Effector CD4-positive, alpha-beta T cell (primary cell): ENCODE measurements at places on chromosomes 2 and 18.

DNA sequence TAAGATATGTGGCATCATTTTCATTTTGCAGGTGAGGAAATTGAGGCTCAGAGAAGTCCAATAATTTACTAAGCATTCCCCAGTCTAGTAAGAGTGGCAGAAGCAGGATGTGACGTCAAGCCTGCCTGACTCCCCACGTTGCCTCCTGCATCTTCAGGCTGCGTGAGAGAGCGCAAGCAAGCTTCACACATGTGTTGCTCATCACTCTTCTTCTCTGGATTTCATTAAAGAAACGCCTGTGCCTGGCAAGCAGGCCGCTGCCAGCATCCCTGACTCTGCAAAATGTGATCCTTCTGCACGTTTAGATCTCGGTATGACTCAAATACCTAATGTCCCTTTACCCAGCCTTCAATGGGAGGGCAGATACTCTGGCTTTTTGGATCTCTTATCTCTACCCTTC is 96.8 kb downstream of the PRKCE start:
- no peak for DNase-seq

GRCh38 chr18:26919201-26919600 is 53.7 kb upstream of the AQP4 start:
- no peak for DNase-seq

DNA sequence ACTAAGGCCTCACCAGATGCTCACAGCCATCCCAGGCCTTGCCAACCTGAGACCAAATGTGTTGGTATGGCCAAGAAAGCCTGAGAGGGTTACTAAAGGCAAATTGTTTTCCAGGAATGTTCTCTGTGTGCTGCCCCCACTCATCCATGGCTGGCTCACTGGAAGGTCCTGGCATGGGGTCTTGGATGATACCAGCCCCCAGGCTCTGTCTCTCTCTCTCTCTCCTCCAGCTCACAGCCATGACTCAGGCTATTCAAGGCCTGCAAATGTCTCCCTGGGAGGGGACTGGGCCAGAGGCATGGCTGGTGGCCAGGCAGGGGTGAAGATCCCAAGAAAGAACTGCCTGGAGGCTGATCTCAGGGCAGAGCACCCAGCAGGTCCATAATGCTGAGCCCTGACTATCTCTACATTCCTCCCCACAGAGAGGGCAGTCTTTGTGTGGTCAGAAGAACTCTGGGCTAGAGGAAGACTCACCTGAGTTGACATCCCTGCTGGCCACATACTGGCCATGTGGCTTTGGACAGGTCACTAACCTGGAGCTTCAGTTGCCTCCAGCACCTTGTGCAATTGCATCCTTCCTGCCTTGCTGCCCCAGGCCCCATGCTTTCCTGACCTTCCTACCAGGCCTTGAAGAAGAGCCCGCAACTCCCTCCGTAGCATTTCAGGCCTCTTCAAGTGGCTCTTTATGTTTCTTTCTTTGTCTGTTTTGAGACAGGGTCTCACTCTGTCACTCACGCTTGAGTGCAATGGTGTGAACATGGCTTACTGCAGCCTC is 150.4 kb downstream of the ZFP36L2 start:
- no peak for DNase-seq

DNA sequence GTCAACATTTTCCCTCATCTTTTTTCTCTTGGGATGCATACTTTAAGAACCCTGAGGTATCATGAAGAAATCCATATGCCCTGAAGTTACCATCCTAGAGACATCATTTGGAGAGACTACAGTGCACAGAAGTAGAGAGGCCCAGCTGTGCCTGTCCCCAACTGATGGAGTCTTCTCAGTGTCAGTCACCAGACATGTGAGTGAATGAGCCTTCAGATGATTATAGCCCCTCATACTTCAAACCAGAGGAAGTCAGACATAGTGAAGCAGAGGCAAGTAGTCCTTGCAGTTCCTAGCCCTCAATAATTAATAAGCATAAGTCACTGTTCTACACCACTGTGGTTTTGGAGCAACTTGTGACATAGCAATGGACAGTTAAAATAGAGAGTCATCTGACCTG is 194.4 kb upstream of the ITGA4 start:
- DNase-seq, result no peak

GRCh38 chr2:128360711-128361110 is 42.0 kb upstream of the HS6ST1 start:
- no peak for DNase-seq

- DNase-seq, result no peak
Measured at GRCh38 chr18:28382215-28382879, 205.4 kb upstream of the CDH2 start.

DNA sequence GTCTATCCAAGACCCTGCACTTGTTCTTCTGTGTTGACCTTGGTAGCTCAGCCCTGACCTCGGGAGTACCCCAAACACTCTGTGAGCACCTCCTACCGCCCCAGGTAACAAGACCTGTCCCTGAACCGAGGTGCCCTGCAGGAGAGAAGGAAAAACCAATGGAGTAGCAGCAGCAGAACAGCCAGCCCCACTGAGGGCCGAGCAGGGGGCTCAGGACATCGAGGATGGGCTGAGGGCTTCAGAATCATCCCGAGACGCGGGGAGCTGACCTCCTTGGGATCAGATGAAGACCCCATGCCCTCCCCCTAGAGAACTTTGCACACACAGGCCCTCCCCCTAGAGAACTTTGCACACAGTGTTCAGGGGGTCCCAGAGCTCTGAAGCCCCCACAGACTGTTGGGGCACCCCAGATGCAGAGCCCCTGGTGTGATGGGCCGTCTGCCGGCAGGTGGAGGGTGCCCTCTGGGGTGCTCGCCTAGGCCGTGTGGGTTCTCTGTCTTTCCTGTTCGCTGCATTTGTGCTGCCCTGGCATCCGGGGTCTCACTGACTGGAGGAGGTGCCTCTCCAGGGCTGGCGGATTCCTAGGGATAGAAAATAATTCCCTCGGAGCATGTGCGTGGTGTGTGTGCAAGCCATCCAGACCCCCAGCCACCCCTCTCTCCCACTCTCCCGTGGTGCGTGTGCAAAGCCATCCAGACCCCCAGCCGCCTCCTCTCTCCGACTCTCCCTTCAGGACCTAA is 189.1 kb downstream of the TWIST2 start:
- DNase-seq, result no peak

GRCh38 chr18:37156330-37156942 is 327.5 kb downstream of the KIAA1328 start:
- no peak for DNase-seq

DNA sequence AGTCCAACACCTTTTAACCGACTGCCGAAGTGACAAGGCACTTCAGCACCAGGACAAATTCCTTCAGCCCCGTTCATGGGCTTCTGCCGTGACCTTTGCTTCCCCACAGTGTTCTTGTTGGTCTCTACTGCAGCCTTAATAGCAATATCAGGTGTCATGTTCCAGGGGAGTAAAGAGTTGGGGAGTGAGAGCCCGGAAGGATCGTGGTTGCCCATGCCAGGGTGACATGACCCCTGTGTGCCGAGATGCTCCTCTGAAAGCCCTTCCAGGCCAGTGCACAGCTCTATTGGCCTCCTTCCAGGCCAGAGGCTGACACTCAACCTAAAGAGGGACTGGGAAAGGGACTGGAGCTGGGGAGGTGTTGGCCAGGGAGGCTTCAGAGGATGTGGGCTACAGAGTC is 279.2 kb downstream of the CYRIA start:
- no peak for DNase-seq

- DNase-seq, result no peak
Measured at GRCh38 chr2:151071382-151071781, 190.3 kb downstream of the RBM43 start.

GRCh38 chr2:134639265-134639664 is 79.5 kb downstream of the TMEM163 start:
- no peak for DNase-seq

DNA sequence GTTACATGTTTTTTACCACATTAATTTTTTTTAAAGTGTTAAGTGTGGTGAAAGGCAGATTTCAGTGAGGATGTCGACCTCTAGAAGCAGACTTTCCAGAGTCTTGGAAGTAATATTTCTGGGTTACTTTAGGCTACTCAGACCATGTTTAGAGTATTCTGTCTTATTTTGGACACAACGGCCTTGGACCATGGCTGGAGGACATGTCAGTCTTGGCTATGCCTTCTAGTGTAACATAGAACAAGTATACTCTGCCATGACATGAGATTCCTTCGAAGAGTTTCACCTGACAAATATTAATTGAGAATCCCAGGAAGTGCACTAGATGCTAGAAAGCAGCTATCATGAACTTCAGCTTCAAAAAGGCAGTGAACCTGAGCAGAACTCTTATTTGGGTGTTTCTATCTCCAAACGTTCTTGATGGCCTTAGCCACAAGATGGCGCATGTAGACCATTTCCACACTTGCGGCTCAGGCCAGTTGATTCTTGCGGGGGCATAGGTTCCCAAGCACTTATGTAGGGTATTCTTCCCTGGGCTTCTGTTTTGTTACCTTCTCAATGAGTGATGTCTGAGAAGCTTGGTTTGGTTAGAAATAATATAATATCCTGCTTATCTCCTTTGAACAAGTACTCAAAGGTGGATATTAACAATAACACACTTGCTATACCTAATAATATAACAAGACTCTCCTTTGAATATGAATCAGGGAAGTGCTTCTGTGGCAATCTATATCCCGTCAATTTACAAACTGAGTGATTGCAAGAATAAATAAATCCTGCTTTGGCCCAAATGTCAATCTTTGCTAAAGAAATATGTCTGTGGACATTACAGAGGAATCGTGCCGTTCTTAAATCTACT is 62.0 kb downstream of the CACNB4 start:
- DNase-seq, result peak; percentile 33

GRCh38 chr2:226378753-226379705 is 420.6 kb downstream of the IRS1 start:
- no peak for DNase-seq

DNA sequence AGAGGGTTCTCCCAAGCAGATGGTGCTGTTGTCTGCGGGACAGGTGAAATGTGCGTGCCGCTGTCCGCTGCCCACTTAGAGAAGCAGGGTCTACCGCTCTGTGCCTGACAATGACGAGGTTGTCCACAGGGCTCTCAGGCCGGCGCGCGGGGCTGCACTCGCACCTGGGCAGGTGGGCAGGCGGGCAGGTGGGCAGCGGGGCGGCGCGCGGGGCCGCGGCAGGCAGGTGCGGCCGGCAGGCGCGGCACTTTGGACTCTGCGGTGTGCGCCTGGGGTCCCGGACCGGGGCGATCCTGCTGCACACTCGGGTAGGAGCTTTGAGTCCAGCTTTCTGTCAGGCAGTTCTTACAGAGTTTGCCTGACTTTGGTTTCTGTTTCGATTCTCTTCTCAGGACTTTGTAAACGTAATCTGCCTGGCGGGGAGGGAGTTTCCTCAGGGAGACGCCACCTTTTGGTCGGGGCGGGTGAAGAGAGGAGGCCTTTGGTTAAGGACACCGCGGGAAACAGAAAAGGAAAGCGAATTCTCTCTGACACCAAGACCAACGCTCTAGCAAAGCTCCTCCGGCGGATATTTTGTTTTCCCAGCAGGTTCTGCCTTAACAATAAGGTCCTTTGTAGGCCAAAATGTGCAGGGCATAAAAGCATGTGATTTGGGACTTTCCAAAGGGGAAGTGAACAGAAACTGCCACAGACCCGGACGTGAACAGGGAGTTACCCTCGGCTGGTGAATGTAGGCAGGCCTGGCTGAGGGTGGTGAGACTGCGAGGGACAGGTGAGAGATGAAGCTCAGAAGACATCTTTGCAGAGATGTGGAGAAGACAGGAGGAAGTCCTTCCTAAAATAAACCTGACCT is at the start of gene IFIH1:
Gene IFIH1, minus strand, starts transcription at position 357 of the 853 bp plus-strand sequence. CDS start 377 bp downstream, outside the sequence.
- peak; percentile 67 for DNase-seq

DNA sequence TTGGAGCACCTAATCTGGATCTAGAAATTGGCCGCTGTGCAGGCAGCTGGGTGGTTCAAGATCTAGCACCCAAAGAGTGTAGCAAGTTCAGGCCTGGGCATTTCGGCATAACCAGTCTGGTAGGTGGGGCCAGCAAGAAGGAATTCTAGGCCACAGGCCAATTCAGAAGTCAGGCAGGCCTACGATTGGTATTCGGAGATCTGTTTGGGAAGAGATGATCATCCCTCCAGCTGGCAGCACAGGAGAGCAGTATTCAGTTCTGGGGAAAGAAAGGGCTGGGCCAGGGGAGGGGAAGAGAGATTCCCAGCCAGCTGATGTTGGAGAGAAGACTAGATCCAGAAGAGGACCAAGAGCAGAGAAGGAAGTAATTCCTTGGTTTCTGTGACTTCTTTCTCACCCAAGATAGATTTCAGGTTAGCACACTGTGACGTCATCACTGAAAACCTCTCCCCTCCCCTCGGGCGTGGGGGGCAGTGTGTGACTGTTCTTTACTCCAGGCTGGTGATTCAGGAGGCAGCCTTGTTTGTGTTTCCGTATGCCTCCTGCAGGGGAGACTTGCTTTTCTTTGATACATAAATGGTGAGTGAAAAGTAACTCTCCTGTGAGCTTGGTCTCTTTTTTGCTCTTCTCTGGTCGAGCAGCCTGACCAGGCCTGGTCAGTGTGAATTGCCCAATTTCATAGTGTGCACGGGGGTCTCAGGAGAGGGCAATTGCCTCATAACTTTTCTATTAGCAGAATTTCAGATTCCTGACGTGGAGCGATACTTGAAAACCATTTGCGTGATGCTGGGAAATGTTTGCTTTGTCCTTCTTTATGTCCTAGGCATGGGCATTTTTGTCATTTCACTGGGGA is 61.1 kb downstream of the MEIS1 start:
- no peak for DNase-seq

GRCh38 chr2:188295067-188295685 is 3.5 kb downstream of the GULP1 start:
- DNase-seq, result no peak

DNA sequence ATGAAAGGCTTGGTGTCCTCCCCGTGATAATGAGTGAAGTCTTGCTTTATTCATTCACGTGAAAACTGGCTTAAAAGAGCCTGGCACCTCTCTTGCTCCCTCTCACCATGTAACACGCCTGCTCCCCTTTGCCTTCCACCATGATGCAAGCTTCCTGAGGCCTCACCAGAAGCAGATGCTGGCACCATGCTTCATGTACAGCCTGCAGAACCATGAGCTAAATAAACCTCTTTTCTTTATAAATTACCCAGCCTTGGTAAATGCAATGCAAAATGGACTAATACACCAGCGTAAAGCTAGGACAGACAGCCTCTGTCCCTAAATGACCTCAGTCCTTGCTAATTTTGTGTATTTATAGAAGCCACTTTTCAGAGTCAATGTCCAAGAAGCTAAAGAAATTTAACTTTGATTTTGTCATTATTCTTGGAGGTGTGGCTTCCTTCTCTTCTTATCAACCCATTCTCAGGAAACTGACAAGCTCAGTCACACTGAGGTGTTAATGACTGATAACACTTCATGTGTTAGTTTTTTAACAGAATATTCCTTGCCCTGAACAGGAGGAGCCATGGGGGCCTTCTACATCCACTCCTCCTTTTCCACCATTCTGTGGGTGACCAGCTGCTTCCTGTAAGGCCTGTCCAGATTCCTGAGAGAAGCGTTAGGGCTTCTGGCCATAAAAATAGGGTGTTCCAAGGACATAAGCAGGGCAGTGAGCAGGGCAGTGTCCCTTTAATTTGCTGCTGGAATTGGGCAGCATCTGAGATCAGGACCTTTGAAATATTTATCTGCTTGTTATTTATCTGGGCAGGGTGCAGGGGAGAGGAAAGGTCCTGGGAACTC is 38.0 kb upstream of the EPAS1 start:
- no peak for DNase-seq

- no peak for DNase-seq
Measured at GRCh38 chr2:181440919-181441318, 16.3 kb upstream of the ITGA4 start.

GRCh38 chr18:21218862-21219261 is 23.2 kb upstream of the GREB1L start:
- DNase-seq, result no peak
